Ascending aorta (tissue), 2 donors: ENCODE measurements at places on chromosomes 12 and 14. TPM values are rescaled to one million over a fixed set of nuclear protein-coding genes. Genes with fewer than 3 reads are reported as not detected.

CD27 gene
- total RNA-seq, result not detected

FKBP4 gene
- total RNA-seq, result 36.3 TPM

HOXC5 gene
- total RNA-seq, result not detected

SYNE3 gene
- 84.1 TPM for total RNA-seq

ACOT6 gene
- not detected for total RNA-seq

CCDC175 gene
- not detected for total RNA-seq

HAL gene
- 1.5 TPM for total RNA-seq

RNASE1 gene
- total RNA-seq, result 515 TPM

CLEC6A gene
- not detected for total RNA-seq

LEMD3 gene
- 10.6 TPM for total RNA-seq

NPAS3 gene
- not detected for total RNA-seq

NOVA1 gene
- total RNA-seq, result 11.1 TPM

DNA sequence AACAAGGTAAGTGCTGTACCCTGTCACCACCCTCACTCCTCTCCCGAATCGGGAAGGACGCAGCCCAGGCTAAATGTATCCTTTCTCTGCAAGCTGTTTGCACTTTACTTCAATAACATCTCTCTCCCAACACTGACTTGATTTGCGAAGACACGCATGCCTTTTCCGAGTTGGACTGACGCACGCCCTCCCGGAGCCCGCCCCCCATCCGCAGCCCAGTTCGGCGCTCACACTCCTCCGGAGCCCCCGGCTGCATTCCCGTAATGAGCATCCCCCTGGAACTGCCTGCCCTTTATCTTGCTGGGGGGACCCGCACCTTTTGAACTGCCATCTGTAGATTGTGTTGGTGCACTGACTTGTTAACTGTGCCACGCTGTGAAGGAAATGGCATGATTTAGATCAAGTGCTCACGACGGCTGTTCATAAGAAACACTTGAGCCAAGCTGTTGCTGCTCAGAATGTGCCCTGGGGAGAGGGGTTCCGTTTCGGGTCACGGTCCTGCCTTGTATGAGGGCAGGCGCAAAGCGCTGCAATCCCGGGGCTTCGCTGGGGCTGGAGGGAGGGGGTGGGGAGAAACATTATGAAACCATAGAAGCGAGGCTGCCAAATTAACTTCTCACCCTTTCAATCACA lies 176.6 kb upstream of the CDKN3 start:
- H3K4me3 ChIP-seq, result peak overlapping the region; percentile 32
- H3K27ac ChIP-seq, result no peak overlapping the region
- H3K36me3 ChIP-seq, result no peaks in the 10 kb centered on the region
- no peaks in the 10 kb centered on the region for H3K27me3 ChIP-seq

DNA sequence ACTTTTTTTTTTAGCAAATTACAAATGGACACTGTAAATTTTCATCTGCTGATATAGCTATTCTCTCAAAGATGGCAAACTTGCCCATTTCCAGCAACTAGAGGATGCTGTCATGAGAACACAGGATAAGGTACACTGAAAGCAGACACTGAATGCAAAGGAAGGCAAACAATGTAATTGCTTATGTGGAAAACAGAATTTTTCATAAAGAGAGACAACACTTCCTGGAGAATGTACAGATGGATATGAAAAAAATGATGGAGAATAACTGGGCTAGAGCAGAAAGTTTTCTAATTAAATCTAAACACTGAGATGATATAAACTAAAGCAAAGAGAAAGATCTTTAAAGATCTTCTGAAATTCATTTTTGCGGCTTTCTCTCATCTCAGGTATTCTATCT lies 581 bp downstream of the CD69 start:
- H3K27ac ChIP-seq, result no peak overlapping the region
- no peaks in the 10 kb centered on the region for H3K4me1 ChIP-seq
- H3K27me3 ChIP-seq, result no peaks in the 10 kb centered on the region
- H3K4me3 ChIP-seq, result no peak overlapping the region
- DNase-seq, result no peak

- no peaks in the 10 kb centered on the region for H3K4me1 ChIP-seq
- no peak for DNase-seq
- no peaks in the 10 kb centered on the region for H3K27me3 ChIP-seq
- H3K36me3 ChIP-seq, result no peaks in the 10 kb centered on the region
Measured at GRCh38 chr12:100567945-100568344, 5.5 kb upstream of the GAS2L3 start.

GRCh38 chr14:80152166-80152565 lies 59.1 kb downstream of the DIO2 start:
- no peaks in the 10 kb centered on the region for H3K36me3 ChIP-seq
- DNase-seq, result no peak
- no peaks in the 10 kb centered on the region for H3K4me1 ChIP-seq
- H3K27me3 ChIP-seq, result no peaks in the 10 kb centered on the region

GRCh38 chr14:68814539-68815297 lies 21.9 kb upstream of the ZFP36L1 start:
- peak overlapping the region; percentile 21 for H3K4me3 ChIP-seq
- H3K27me3 ChIP-seq, result no peaks in the 10 kb centered on the region
- peak overlapping the region; percentile 97 for H3K27ac ChIP-seq
- peaks cover 24% of the 10 kb centered on the region for H3K4me1 ChIP-seq
- DNase-seq, result no peak

GRCh38 chr12:42625611-42626010 lies 36.1 kb upstream of the PRICKLE1 start:
- no peak overlapping the region for H3K27ac ChIP-seq
- DNase-seq, result no peak
- H3K4me3 ChIP-seq, result no peak overlapping the region
- H3K36me3 ChIP-seq, result no peaks in the 10 kb centered on the region

- H3K4me1 ChIP-seq, result peaks cover 3% of the 10 kb centered on the region
- no peak overlapping the region for H3K27ac ChIP-seq
- H3K4me3 ChIP-seq, result peak overlapping the region; percentile 87
- H3K36me3 ChIP-seq, result no peaks in the 10 kb centered on the region
Measured at GRCh38 chr12:76765598-76765997, 1.7 kb downstream of the ZDHHC17 start.

- H3K27me3 ChIP-seq, result no peaks in the 10 kb centered on the region
- peak overlapping the region; percentile 77 for H3K4me3 ChIP-seq
- peaks cover 5% of the 10 kb centered on the region for H3K4me1 ChIP-seq
- peak overlapping the region; percentile 93 for H3K27ac ChIP-seq
Measured at GRCh38 chr12:131894981-131895639, 688 bp downstream of the ULK1 start.

- H3K27ac ChIP-seq, result no peak overlapping the region
- H3K4me3 ChIP-seq, result no peak overlapping the region
- H3K36me3 ChIP-seq, result peaks cover 6% of the 10 kb centered on the region
- no peak for DNase-seq
- H3K27me3 ChIP-seq, result no peaks in the 10 kb centered on the region
Measured at GRCh38 chr14:101819251-101819990, 57.9 kb downstream of the PPP2R5C start.

DNA sequence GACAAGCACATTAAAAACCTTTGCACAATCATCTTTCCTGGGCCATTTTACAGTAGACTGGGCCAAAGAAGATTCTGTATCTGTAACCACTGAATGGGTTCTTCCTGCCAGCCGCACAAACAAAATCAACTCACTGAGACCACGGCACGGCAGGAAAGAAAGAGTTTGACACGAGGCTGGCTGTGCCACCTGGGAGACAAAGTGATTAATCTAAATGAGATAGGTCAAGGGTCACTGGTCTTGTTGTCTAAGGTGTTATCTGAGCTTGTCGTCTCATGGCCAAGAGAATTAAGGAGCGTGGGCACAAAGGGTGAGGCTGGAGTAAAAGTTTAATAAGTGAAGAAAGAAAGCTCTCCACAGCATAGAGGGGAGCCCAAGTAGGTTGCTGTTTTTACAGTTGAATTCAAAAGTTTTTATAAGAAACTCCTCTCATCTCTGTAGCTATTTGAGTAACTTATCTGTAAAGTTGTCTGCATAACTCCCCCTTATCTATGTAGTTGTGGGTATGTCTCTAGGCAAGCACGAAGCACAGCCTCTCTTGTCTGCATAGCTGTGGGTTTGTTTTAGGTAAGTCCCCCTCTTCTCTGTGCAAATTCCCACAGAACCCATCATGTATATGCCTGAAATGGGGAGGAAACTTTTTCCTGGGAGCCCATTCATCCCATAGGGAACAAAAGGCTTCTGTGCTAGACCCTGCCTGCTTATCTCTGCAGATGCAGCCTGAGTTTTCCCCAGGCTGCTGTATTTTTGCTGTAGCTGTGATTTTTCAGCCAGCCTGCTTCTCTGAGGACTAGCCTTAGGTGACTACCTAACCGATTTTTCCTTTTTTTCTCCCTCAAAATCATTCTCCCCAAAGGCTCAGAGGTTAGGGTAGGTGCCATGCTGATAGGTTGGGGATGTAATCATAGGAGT lies 1314.6 kb upstream of the TMEM132C start:
- H3K36me3 ChIP-seq, result no peaks in the 10 kb centered on the region
- H3K27ac ChIP-seq, result no peak overlapping the region
- H3K4me1 ChIP-seq, result no peaks in the 10 kb centered on the region
- H3K4me3 ChIP-seq, result no peak overlapping the region

DNA sequence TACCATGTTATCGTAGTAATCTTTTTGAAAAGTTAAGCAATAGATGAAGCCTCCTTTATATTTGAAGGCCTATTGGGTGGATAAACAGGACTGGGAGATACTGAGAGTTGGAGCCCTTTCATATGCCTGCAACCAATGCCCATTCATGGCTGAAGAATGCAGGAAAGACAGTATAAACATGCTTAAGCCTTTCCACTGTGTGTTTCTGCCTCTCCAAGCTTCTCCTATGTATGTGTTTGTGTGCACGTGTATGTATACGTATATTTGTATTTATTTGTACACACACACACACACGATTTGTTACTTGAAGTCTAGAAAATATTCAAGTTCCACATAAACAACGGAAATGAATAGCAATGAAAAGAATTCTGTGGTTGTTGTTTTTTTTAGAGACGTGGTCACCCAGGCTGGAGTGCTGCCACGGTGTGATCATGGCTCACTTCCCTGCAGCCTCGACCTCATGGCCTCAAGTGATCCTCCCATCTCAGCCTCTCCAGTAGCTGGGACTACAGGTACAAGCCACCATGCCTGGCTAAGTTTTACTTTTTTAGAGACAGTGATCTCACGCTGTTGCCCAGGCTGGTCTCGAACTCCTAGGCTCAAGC lies 1453.5 kb downstream of the AACS start:
- H3K36me3 ChIP-seq, result no peaks in the 10 kb centered on the region
- DNase-seq, result no peak
- H3K27me3 ChIP-seq, result no peaks in the 10 kb centered on the region

- DNase-seq, result no peak
- H3K36me3 ChIP-seq, result no peaks in the 10 kb centered on the region
- H3K4me3 ChIP-seq, result no peak overlapping the region
- H3K27ac ChIP-seq, result no peak overlapping the region
Measured at GRCh38 chr12:56087220-56087619, 7.3 kb downstream of the ERBB3 start.

- no peaks in the 10 kb centered on the region for H3K36me3 ChIP-seq
- H3K27ac ChIP-seq, result no peak overlapping the region
- H3K4me1 ChIP-seq, result no peaks in the 10 kb centered on the region
- H3K4me3 ChIP-seq, result no peak overlapping the region
- H3K27me3 ChIP-seq, result no peaks in the 10 kb centered on the region
Measured at GRCh38 chr12:96457191-96457930, 32.0 kb upstream of the CFAP54 start.

DNA sequence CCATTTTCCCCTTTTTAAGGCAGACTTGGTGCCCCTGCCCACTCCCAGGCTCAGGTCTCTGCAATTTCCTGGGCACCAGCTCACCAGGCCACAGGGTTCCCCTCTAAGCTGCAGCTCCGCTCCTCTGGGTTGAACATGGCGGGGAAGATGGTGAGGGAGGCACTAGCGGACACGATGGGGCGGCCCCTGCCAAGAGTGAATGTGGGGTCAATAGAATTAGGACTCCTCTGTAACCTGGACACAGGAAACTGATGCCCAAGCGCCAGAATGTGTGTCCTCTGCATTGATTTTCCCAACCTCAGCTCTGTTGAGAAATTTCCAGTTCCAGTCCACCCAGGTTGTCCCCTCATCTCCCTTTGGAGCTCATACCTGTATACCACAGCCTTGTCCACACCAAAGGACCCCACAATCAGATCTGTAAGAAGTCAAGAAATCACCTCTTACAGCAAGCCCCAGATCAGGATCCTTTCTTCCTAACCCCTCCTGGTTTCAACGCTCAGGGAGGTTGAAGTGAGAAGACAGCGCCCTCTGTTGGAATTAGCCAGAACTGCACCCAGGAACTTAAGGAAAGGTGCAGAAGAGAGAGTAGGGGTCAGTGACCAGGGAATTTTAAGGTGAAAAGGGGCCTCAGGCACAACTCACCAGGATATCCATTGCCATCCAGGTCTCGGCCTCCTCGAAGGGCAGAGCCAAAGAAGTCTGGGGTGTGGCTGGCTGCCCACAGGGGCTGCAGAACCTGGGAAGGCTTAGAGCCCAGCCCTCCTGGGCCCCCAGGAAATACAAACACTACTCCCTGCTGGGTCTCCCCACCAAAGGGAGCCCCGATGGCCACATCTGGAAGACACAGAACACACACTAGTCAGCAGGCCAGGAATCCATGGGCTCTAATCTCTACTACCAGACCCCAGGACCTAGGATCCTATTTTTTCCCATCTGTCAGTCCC lies 14.7 kb downstream of the ITGA5 start:
- peak overlapping the region; percentile 7 for H3K4me3 ChIP-seq
- no peaks in the 10 kb centered on the region for H3K4me1 ChIP-seq
- H3K27me3 ChIP-seq, result no peaks in the 10 kb centered on the region
- no peak for DNase-seq

GRCh38 chr12:50221228-50222008 lies 54.2 kb upstream of the CERS5 start:
- H3K4me1 ChIP-seq, result peaks cover 23% of the 10 kb centered on the region
- DNase-seq, result no peak
- peak overlapping the region; percentile 53 for H3K4me3 ChIP-seq
- peak overlapping the region; percentile 84 for H3K27ac ChIP-seq
- H3K36me3 ChIP-seq, result no peaks in the 10 kb centered on the region

DNA sequence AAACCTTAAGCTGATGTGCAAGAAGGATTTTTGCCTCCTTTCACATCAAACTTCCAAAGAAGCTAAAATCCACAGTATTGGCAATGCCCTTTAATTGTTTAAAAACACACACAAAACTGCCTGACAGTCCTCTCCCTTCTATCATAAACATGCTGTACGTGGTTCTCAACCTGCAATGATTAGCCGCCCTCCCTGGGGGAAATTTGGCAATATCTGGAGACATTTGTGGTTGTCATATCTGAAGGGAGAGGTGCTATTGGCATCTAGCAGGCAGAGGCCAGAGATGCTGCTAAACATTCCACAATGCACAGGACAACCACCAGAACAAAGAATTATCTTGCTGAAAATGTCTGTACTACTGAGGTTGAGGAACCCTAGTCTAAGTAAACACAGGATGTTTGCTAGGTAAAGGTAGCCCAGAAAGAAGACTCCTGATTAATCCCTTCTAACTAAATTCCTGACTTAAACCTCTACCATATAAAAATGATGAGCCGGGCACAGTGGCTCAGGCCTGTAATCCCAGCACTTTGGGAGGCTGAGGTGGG lies 1.2 kb downstream of the ACOT6 start:
- no peaks in the 10 kb centered on the region for H3K4me1 ChIP-seq
- no peak overlapping the region for H3K4me3 ChIP-seq
- no peaks in the 10 kb centered on the region for H3K27me3 ChIP-seq
- H3K27ac ChIP-seq, result peak overlapping the region; percentile 85
- no peaks in the 10 kb centered on the region for H3K36me3 ChIP-seq
- no peak for DNase-seq

- H3K27me3 ChIP-seq, result no peaks in the 10 kb centered on the region
- no peak overlapping the region for H3K27ac ChIP-seq
- H3K4me1 ChIP-seq, result no peaks in the 10 kb centered on the region
Measured at GRCh38 chr14:105913861-105914260, 387.5 kb downstream of the TMEM121 start.
